Amniotic epithelial cell (primary cell): ENCODE measurements at places on chromosomes 7 and 10.

DNA sequence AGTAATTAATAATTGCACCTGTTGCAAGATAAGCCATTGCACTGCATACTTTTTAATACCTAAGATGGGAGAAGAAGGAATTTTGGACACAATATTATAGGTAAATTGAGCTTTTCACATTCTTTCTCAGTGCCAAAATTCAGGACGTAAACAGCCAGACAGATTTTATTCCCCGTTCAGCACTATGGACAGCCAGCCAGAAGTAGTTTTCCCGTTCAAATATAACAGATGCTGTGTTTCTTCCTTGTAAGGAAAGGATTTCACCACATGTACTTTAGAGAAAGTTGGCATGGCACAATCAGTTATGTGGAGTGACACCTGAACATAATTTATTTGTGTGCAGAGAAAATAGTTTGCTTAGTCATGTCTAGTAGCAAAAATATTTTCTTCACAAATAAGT lies 34.8 kb downstream of the SEMA3E start:
- DNase-seq: peak; percentile 53

- no peak for DNase-seq
These were observed 180.7 kb upstream of the KAT6B start for GRCh38 chr10:74645692-74646091.

GRCh38 chr7:37988721-37989650 lies 68.5 kb downstream of the EPDR1 start:
- no peak for DNase-seq

GRCh38 chr10:16832351-16833080 lies 15.3 kb upstream of the RSU1 start:
- DNase-seq: peak; percentile 86

DNA sequence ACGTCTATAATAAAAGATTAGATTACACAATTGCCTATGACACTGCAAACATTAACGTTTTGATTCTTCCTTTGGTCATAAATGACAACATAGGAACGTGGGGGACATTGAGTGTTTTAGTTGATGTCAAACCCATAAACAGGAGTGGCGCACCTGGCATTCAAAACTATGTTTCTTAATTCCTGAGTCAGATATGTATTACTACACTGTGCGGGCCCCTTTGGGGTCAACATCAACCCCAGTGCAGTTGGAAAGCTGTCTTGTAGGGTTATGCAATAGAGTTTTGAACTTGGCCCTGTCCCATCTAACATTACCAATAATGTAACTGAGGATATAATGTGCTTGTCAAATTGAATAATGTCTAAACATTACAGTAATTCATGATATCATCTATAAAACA lies 156.5 kb downstream of the CSTF2T start:
- no peak for DNase-seq

DNA sequence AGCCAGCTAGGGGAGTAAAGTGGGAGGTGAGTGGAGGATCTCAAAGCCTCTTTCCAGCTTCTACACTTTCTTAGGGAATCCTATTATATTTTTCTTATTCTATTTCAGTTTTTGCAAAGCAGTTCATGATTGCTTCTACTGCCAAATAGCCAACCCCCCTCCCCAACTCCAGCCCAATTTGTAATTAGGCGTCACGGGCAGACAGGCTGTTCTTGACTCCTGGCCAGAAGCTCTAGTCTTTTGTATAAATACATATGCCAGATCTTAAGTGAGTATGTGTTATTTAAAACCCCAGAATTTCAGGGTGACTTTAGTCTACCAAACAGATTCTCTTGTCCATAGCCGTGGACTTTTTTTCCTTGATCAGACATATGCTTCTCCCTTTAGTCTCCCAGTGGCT lies 255.2 kb downstream of the BUB3 start:
- DNase-seq: no peak

GRCh38 chr10:71771204-71771603 lies 2.1 kb downstream of the VSIR start:
- peak; percentile 45 for DNase-seq

GRCh38 chr7:149790146-149790548 lies 16.8 kb upstream of the ZNF467 start:
- no peak for DNase-seq

DNA sequence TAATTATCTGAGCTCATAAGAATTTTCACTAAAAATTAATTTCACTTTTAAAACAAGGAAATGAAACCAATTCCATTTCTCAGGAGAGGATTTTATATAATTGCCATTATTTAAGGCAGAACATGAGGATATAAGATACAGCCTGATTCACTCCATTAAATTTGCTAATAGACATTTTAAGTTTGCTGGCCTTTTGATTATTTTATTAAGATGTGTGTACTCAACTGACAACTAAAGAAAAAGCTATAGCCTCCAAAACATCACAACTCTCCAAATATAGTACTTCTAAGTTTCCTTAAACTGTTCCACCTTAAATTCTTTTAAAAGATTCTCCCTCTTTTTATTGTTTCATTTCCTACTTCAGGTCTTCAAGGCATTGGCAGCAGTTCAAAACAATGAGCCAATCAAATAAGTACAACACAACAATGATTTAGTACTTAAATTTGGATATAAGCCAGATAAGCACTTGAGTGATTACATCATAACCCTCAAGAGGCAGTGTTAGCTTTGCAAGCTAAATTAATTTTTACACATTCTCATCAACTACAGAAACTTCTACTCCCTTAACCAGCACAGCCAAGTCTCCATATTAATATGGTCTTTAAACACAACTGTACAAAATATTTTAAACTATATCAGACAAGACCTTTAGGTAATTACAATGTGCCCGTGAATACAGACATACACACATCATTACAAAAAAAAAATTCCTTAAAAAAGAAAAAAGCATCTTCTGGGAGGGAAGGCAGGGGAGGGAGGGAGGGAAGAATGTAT lies 121.8 kb downstream of the KMT2C start:
- peak; percentile 94 for DNase-seq

DNA sequence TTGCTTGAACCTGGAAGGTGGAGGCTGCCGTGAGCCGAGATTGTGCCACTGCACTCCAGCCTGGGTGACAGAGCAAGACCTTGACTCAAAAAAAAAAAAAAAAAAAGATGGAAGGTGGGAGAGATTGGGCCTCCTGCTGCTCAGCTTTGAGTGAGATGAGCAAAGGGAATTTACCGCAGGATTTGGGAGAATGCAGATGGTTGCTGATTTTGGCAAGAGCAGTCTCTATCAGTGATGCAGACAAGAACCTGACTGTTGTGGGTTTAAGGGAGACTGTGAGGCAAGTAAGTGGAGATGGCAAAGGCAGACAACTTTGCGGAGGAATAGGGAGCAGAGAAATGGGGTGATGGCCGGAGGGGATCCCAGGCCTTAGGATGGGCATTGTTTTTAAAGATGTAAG lies 1140.8 kb upstream of the AUTS2 start:
- no peak for DNase-seq

DNA sequence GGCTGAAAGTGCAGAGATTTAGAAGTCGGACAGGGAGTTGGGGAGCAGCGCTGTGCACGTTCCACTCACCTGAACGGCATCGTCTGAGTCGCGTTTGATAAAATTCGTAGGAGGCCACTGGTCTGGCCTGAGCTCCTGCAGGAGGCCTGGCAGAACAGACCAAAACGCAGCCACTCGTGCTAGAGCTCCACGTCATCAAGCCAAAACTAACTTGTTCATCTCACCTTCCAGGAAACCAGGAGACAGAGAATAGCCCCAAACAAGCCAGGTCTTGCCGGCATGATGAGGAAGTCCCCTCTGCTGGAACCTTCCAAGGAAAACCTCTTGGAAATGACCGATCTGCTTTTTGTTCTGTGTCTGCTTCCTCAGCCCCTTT lies 43.4 kb upstream of the DNAJB6 start:
- DNase-seq: no peak

GRCh38 chr10:114600057-114600456 lies 58.0 kb downstream of the ABLIM1 start:
- no peak for DNase-seq

DNA sequence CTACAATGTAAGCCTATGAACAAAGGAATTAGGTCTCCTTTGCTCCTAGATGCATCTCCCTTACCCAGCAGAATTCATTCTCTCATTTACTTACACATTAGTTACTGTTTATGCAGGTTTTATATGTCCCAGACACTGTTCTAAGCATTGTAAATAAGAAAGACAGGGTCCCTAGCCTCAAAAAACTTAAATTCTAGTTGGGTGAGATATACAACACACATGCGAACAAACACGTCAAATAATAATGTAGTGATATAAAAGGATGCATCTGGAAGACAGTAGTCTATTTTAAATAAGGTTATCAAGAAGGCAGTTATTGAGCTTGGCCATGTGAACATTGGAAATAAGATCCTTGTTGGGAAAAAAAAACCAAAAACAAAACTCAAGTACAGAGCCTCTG lies 479.7 kb downstream of the DNAJB9 start:
- DNase-seq: no peak
